ENCODE measurements at places on chromosomes 6 and 20.

- no peak for DNase-seq
Observed at GRCh38 chr6:11356404-11357155, 124.1 kb upstream of the NEDD9 start.

DNA sequence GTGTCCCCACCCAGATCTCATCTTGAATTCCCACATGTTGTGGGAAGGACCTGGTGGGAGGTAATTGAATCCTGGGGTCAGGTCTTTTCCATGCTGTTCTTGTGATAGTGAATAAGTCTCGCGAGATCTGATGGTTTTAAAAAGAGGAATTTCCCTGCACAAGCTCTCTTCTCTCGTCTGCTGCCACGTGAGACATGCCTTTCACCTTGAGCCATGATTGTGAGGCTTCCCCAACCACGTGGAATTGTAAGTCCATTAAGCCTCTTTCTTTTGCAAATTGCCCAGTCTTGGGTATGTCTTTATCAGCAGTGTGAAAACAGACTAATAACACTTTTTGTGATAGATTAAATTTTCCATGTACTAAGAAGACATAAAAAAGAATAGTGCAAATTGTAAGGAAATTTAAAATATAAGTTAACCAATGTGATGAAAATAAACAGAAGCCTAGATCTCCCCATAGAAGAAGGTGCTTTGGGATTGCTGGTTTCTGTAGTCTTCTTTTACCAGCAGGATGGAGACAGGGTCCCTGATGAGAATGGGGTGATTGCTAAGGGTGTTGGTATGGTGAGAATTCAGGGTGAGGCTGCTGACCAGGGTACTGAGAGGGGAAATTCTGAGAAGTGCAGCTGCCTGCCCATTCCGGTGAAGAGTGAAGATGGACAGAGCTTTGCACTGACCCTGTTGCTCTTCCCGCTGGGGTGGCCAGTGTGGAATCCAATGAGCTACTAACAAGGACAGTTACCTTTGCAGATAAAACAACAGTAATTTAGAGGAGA is 50.7 kb downstream of the BMP2 start:
- no peak for DNase-seq

GRCh38 chr6:44224965-44225305 is 1.5 kb downstream of the SLC29A1 start:
- no peak for DNase-seq

DNA sequence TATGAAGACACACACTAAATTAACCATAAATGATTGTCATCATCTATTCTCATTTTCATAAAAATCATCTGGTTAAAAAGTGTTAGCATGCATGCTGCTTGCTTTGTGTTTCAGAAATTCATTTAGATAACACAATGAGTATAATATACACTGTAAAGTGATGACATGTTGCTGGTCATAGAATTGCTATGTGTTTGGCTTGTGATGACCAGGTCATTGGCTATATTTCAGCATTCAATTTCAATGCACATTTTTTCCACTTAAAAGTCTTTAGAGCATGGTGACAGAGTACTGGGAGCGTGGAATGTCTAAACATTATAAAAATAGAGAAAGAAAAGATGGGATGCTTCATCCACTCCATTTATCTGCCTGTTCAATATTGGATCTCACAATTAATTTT is 1291.1 kb upstream of the MAP3K7 start:
- no peak for DNase-seq

DNA sequence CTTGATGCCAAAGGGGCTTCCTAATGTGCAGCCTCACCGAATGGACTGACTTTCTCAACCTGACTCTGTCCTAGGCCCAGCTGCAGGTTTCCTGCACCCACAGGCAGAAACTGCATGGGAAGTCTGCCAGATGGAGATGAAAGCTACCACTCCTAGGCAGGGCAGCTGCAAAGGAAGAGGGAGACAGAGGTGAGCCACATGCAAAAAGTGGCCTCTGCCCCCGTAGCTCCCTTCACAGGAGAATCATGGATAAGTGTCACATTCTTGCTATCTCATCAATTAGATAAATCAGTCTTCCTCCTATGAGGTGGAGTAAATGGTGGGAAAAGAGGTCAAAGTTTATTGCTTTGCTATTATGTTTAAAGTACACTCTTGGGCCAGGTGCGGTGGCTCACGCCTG is 191.3 kb downstream of the ALDH8A1 start:
- no peak for DNase-seq

- DNase-seq: no peak
Observed at GRCh38 chr6:32607263-32607987, 17.8 kb upstream of the HLA-DRB1 start.

All from NCI-H1436 treated with DMSO at 0.1 percent for 48 hours (cell line).